ENCODE measurements at places on chromosomes 12 and 14. TPM values are rescaled to one million over a fixed set of nuclear protein-coding genes. Genes with fewer than 3 reads are reported as not detected.

DNA sequence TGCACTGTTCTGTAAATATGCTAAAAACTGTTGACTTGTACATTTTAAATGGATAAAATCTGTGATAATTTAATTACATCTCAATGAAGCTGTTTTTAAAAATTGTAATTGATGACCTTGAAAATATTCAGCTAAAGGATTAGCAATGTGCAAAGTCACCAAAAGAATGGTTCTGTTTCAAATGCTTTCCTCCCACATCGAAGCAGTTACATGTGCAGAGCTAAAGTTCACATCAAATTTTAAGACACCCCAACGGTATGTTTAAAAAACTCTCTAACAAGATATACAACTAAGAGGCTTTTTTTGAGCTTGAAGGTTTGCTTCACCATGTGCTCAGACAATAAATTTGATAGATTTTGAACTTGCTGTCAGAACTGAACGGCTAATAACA is 114.6 kb upstream of the KRAS start:
- no peak for DNase-seq

GRCh38 chr12:50533203-50533584 is 28.4 kb downstream of the DIP2B start:
- DNase-seq, result no peak

CLEC6A gene
- not detected for polyA plus RNA-seq

- no peak for DNase-seq
These were observed 8.4 kb downstream of the ANO6 start for GRCh38 chr12:45224311-45224710.

PSEN1 gene
- polyA plus RNA-seq, result 53.0 TPM

DNA sequence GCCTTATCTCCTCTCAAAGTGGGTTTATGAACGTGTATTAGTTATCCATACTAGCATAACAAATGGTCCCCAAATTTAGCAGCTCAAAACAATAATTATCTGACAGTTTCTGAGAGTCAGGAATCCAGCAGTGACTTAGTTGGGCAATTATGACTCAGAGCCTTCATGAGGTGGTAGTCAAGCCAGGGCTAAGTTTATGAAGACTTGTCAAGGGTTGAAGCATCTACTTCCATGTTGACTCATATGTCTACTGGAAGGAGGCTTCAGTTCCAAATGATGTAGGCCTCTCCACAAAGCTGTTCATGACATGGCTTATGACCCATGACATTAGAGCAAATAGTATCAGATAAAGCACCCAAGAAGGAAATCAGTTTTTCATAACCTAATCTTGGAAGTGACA is 73.2 kb downstream of the IPO8 start:
- DNase-seq, result no peak
